Stimulated activated CD8-positive, alpha-beta memory T cell treated with anti-CD3 and anti-CD28 coated beads, Interleukin-7, amount 100 ng/mL, for 1 hour (primary cell): ENCODE measurements at places on chromosomes 11 and 22.

DNA sequence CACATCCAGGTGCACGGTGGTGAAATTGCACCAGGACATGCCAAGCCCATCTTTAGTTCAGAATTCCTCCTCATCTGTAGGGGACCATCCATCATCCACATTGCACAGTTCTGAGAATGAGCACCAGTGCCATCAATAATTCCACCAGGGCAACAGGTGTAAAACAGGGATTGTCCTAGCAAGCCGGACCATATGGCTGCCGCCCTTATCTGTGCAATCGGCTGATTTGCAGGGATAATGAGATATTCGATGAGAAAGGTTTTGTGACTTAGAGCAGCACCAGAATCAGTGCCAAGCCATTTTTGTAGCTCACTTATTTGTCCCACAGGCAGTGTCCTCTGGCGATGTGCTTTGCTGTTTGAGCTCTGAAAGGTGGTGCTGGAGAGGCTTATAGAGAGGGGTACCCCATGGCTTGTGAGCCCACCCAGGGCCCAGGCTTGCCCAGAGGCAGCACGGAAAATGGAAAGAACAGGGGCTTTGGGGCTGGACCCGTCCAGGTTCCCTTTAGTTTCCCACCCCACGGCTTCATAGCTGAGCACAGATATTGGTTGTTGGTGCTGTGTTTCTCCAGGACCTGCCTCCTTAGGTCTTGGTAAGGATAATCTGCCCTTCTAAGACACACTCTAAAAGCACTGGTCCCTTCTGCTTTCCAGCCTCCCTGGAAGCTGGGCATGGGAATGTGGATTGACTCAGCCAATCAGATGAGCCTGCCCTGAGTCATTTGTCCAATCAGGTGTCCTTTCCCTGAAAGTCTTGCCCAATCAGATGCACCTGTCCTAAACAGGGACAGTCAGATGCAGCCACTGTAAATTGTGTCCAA, 84.0 kb upstream of the SHANK2 start:
- DNase-seq, result no peak

DNA sequence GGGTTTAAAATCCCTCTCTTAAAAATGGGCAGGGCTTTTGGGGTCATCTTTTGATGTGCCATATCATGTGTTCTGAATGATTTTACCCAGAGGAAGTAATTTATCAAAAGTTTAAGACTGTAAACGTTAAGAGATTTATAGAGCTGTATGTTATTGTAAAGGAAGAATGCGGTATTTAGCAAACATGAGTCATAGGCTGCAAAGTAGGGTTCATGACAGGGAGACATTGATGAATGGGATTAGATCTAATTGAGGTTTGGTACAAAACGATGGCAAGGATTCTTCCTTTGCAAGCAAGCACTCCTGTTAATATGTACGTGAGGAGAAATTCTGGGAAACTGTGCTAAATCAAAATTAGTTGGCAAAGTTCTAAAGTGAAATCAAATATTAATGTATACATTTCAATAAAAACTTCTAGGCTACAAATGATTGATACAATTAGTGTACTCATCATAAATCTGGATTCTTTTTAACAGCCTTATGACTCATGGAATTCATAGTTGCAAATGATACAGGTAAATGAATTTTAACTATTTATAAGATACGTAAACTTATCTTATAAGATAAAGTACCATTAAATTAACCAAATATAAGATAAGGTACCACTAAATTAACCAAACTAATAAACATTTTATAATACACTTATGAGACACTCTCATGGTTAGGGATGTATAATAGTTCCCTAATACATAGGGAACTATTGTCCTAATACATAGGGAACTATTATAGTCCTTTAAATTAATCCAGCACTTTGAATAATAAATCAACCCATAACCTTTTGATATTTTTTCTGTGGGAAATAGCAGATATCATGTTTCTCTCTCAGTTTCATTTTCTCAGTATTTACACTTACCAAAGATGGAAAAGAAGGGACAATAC, 58.4 kb downstream of the KIF18A start:
- no peak for DNase-seq

- no peak for DNase-seq
Observed at GRCh38 chr22:37381489-37381888, 45.8 kb downstream of the ELFN2 start.

DNA sequence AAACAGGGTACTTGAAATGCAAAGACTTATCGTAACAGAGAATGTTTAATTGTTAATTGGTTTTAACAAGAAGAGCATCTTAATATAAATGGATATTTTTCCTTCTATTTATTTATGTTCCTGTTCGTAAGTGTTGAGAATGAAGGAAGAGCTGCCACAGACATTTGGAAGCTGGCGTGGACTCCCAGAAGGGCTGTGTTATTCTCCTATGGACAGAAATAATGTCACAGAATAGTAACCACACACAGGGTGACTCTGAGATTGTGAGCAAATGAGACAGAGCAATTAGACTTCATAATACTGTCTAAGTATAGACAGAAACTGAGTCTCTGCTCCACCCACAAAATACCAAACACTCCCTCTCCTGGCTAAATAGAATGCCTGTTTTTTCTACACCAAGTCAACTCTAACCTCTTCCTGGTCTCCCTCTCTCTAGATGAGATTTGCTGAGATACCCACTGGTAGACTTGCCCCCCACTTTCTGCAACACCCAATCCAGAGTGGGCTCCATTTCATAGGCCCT, 6.1 kb downstream of the APOL3 start:
- DNase-seq, result no peak
